SJCRH30 (cell line): ENCODE measurements at places on chromosomes 16 and 17. TPM values are rescaled to one million over a fixed set of nuclear protein-coding genes. Genes with fewer than 3 reads are reported as not detected.
A peak's percentile ranks its signal among the peaks of the same experiment; 100 is the strongest.

Gene CACNG3
- total RNA-seq: 0.02 TPM in 1 of 2 replicates, not detected in the other

Gene BRCA1
- 60.1 and 65.3 TPM in 2 replicates for total RNA-seq

Gene PMM2
- 31.1 and 40.3 TPM in 2 replicates for total RNA-seq

Gene HSDL1
- total RNA-seq: 22.1 and 22.5 TPM in 2 replicates

Gene OSGIN1
- 1.7 and 2.1 TPM in 2 replicates for total RNA-seq

Gene HOXB5
- total RNA-seq: 0.51 and 0.61 TPM in 2 replicates

Gene SEPTIN12
- total RNA-seq: not detected in 2 replicates

Gene TRAPPC1
- total RNA-seq: 36.5 and 38.8 TPM in 2 replicates

Gene KRTAP9-6
- not detected in 2 replicates for total RNA-seq

Gene NUPR1
- total RNA-seq: not detected in 2 replicates

Gene MMP28
- total RNA-seq: not detected in 2 replicates

- DNase-seq: no peak
- no peaks in the 10 kb centered on the region for H3K36me3 ChIP-seq
- H3K4me3 ChIP-seq: no peak overlapping the region
These were observed 3.4 kb upstream of the WIPI1 start for GRCh38 chr17:68460715-68461114.

- H3K27me3 ChIP-seq: no peaks in the 10 kb centered on the region
- H3K4me3 ChIP-seq: no peak overlapping the region
- peaks cover 26% of the 10 kb centered on the region for H3K4me1 ChIP-seq
These were observed 50.7 kb upstream of the TOB1 start for GRCh38 chr17:50916708-50917417.

DNA sequence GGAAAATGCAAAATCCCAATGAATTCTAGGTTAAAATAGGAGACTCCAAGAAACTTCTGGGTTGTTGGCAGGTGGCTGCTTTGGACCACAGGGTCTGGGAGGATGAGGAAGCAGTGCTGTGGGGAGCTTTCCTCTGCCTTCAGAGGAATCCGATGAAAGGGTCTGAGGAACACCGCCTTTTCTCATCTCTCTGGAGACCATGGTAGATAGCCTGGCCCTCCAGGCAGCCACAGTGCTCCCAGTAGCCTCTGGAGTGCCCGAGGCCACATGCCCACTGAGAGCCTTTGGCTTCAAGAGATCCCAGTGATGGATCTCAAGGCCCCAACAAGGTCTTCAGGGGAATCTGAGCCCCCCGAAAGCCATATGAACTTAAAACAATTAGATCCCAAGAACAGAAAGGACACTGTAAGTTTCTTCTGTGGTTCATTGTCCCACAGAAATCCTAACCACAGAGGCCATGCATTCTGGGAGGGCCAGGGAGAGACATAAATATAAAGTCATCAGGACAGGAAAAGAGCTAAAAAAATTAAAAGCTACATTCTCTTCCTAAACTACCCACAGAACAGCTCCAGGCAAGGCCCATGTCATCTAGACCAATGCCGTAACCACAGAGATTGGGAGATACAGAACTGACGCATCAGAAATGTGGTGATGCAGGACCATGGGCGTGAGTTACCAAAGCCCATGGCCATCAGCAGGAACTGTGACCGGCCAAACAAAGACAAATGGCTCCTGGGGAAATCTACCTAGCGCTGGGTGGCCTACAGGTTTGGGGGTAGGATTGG, 24.3 kb downstream of the TK2 start:
- H3K36me3 ChIP-seq: peaks cover 3% of the 10 kb centered on the region; the same call in 1 of the 2 replicates
- H3K27me3 ChIP-seq: no peaks in the 10 kb centered on the region
- peaks cover 22% of the 10 kb centered on the region for H3K4me1 ChIP-seq

GRCh38 chr17:511001-511698, 158.5 kb upstream of the RPH3AL start:
- H3K27me3 ChIP-seq: no peaks in the 10 kb centered on the region
- no peaks in the 10 kb centered on the region for H3K36me3 ChIP-seq
- no peak for DNase-seq
- peaks cover 4% of the 10 kb centered on the region; the same call in 1 of the 2 replicates for H3K4me1 ChIP-seq

DNA sequence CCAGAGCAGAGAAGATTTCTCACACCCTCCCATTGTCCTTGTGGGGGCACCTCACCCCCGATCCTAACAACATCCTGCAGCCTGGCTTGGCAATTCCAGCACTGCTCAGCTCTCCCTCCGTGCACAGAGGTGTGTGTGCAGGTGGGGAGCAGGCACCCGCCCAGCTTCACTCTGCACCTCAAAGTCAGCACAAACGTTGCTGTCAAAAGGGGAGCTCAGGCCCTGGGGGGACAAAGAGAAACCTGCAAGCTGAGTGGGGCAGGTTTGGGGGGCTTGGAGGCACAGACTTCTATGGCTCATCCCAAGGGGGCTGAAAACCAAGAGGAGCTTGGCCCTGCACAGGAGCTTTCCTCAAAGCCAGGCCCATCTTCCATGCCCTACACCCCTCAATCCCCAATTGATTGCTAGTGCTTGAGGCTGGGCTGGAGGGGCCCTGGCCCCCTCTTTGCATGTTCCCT, 231.9 kb upstream of the TNRC6C start:
- no peak overlapping the region for H3K27ac ChIP-seq
- no peaks in the 10 kb centered on the region for H3K36me3 ChIP-seq
- no peak for DNase-seq
- H3K4me3 ChIP-seq: no peak overlapping the region

DNA sequence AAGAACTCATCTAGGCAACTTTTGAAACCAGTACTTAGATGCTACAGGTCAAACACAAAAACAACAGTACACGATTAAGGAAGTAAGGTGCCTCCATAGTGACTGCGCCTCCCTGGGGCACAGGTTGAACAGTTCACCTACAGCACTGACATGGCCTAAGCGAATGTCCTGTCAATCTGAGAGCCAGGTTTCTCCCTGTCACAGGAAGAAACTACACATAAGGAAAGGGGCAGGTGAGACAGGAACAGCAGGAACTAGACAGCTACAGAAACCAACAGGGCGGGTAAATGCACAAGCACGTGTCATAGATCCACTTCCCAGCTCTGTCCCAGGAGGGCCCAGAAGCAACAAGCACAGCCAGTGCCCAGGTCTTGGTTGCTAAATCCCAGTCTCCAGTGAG, 8.0 kb upstream of the ARHGDIA start:
- DNase-seq: no peak
- no peaks in the 10 kb centered on the region for H3K4me1 ChIP-seq
- no peak overlapping the region for H3K4me3 ChIP-seq

GRCh38 chr16:11101695-11102522, 154.1 kb downstream of the SOCS1 start:
- H3K27me3 ChIP-seq: no peaks in the 10 kb centered on the region
- peak overlapping the region; percentile 21; the same call in 1 of the 2 replicates for H3K27ac ChIP-seq
- H3K36me3 ChIP-seq: no peaks in the 10 kb centered on the region
- no peak overlapping the region for H3K4me3 ChIP-seq
- peaks cover 50% of the 10 kb centered on the region for H3K4me1 ChIP-seq
- DNase-seq: no peak

DNA sequence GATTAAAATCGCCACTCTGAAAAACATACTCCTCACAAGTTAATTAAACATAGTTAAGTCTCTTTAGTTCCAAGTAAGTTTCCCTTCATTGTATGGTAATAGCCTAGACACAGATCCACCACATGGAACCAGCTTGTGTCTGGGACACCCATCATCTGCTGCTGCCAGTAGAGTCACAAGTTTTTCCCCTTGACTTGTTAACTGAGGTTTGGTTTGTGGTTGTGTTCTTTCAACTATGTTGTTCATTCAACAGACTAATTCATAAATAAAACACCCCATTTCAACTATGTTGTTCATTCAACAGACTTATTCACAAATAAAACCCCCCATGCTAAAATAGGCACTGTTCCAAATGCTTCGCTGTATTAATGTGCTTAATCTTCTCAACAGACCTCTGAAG, 24.4 kb downstream of the YWHAE start:
- no peak for DNase-seq
- no peaks in the 10 kb centered on the region for H3K27me3 ChIP-seq
- H3K4me1 ChIP-seq: no peaks in the 10 kb centered on the region
- H3K36me3 ChIP-seq: peaks cover 4% of the 10 kb centered on the region

- H3K27ac ChIP-seq: no peak overlapping the region
- no peak overlapping the region for H3K4me3 ChIP-seq
- peaks cover 19% of the 10 kb centered on the region; the same call in 1 of the 2 replicates for H3K4me1 ChIP-seq
- no peaks in the 10 kb centered on the region for H3K36me3 ChIP-seq
- DNase-seq: no peak
These were observed 118.3 kb upstream of the FOXF1 start for GRCh38 chr16:86391984-86392383.

DNA sequence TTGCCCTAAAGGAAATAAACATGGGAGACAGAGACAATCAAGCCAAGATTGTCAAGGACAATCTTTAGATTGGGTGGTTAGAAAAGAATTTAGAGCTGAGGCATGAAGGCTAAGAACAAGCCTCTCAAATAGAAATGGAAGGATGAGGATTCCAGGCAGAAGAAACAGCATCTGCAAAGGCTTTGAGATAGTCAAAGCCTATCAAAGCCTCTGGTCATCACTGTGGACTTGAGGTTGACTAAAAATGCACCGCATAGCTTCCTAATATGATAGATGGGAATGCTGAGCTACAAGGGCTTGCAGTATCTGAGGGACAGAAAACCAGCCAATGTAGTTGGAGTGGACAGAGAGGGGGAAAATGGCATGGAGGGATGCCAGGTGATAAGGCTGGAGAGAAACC, 109.8 kb upstream of the FAM20A start:
- H3K4me1 ChIP-seq: peaks cover 22% of the 10 kb centered on the region
- DNase-seq: no peak
- no peak overlapping the region for H3K4me3 ChIP-seq
- H3K27ac ChIP-seq: no peak overlapping the region
- no peaks in the 10 kb centered on the region for H3K27me3 ChIP-seq
- no peaks in the 10 kb centered on the region for H3K36me3 ChIP-seq

DNA sequence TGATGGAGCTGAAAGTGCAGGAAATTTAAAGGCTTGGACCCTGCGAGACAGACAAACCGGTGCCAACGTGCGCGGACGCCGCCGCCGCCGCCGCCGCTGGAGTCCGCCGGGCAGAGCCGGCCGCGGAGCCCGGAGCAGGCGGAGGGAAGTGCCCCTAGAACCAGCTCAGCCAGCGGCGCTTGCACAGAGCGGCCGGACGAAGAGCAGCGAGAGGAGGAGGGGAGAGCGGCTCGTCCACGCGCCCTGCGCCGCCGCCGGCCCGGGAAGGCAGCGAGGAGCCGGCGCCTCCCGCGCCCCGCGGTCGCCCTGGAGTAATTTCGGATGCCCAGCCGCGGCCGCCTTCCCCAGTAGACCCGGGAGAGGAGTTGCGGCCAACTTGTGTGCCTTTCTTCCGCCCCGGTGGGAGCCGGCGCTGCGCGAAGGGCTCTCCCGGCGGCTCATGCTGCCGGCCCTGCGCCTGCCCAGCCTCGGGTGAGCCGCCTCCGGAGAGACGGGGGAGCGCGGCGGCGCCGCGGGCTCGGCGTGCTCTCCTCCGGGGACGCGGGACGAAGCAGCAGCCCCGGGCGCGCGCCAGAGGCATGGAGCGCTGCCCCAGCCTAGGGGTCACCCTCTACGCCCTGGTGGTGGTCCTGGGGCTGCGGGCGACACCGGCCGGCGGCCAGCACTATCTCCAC, at the start of gene NOG:
NOG (plus strand) TSS at position 54 of the 674 bp plus-strand sequence; CDS start at position 579, 525 bp downstream.
- H3K27me3 ChIP-seq: no peaks in the 10 kb centered on the region
- H3K4me1 ChIP-seq: peaks cover 2% of the 10 kb centered on the region
- DNase-seq: peak; percentile 76
- H3K27ac ChIP-seq: peak within 1 kb of the TSS; percentile 99
- no peaks in the 10 kb centered on the region for H3K36me3 ChIP-seq

DNA sequence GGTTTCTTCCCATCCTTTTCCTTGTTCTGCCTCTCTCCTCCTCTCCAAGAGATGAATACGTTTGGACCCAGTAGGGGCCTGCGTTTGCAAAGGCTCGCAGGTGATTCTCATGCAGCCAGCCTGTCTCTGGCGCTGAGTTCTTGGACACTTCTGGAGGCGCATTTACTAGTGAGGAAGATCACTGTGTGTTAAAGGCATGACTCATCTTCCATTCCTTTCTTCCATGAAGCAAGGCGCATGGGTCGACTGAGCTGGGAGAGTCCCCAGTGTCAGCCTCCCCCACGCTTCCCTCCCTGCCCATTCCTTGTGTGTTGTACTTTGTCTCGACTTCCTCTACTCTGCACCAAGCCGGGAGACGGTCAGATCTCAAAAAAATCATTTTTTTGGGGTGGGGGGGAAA, 159.9 kb upstream of the EEF2KMT start:
- no peak overlapping the region for H3K27ac ChIP-seq
- H3K4me1 ChIP-seq: no peaks in the 10 kb centered on the region
- no peaks in the 10 kb centered on the region for H3K27me3 ChIP-seq

DNA sequence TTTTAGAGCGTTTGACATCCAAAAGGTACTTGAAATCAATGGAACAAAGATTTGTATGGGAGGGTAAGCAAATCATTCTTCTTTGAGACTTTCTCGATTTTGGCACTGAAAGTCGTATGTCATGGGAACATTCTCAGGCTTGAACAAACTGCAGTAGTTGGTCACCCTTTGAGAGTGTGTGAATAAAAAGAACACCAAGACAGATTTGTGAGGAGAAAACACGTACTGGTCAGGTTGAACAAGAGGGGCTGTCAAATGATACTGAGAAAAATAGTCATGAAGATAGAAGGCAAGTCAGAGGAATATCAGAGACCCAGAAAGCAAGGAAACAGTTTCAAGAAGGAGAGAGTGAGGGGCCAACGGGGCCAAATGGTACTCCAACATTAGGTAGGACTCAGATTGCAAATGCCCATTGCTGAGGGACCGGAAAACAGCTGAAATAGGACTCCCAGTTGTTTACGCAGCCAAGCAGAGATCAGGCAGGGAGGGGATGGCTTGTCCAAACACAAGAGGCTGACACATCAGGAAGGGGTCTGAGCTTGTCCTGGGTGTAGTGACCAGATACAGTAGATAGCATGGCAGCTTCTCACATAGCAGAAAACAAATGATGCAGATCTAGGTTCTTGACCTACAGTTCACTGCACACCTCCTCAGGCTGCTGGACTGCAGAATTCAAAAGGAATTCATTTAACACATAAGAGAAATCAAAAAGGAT, 74.5 kb upstream of the MYOCD start:
- H3K4me1 ChIP-seq: peaks cover 6% of the 10 kb centered on the region
- no peaks in the 10 kb centered on the region for H3K27me3 ChIP-seq
- H3K36me3 ChIP-seq: no peaks in the 10 kb centered on the region

DNA sequence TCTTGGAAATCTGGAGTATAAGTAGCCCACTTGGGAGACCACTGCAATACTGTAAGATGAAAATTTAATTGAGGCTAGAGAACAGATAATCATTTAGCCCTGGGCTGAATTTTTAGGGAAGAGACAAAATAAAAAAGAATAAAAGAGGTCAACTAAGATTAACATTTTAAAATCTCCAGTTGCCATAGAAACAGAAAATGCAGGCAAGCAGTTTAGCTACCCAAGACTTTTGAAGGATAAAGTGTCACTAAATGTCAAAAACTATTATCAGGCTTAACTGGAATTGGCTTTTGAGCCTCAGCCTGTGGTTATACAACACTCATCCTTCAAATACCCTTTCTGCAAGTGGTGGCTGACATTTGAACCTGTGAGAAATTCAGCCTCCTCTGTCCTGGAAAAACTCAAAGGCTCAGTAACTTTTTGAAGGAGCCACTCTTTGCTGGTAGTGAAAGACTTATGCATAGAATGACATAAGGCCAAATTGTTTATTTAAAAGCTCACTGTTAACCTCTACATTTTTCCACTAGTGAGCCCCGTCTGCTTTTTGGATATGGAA, 220.7 kb upstream of the KCNJ16 start:
- no peak overlapping the region for H3K27ac ChIP-seq
- H3K4me1 ChIP-seq: no peaks in the 10 kb centered on the region
- no peaks in the 10 kb centered on the region for H3K27me3 ChIP-seq
- DNase-seq: no peak
